ENCODE measurements at places on chromosomes 3 and 15.

- no peak for DNase-seq
Measured at GRCh38 chr15:55853134-55853533, 110.2 kb upstream of the PRTG start.

- DNase-seq: no peak
Measured at GRCh38 chr3:81152156-81152555, 609.3 kb downstream of the GBE1 start.

DNA sequence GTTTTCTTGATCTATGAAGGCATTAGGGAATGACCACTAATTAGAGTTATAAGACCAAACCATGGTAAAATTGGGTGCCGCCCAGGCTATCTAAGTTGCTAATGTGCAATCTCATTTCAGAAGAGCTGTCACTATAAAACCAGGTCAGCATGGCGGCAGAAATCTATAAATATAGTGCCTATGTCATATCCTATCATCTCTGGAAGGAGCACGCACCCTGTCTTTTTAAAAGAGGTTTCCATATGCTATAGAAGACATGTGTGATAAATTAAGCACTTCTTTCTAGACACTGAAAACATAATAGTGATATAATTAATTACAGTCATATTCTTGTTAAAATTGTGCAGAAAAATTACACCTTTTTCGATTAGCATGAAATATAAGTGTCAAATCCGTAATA lies 152.0 kb upstream of the MDFIC2 start:
- no peak for DNase-seq

- no peak for DNase-seq
Measured at GRCh38 chr15:42160136-42160535, 3.7 kb upstream of the PLA2G4F start.

GRCh38 chr15:45618813-45619212 lies 16.0 kb upstream of the SQOR start:
- no peak for DNase-seq

GRCh38 chr3:33008282-33008681 lies 56.8 kb downstream of the CCR4 start:
- DNase-seq: no peak

- no peak for DNase-seq
Measured at GRCh38 chr3:113496924-113497323, 18.0 kb downstream of the SPICE1 start.

DNA sequence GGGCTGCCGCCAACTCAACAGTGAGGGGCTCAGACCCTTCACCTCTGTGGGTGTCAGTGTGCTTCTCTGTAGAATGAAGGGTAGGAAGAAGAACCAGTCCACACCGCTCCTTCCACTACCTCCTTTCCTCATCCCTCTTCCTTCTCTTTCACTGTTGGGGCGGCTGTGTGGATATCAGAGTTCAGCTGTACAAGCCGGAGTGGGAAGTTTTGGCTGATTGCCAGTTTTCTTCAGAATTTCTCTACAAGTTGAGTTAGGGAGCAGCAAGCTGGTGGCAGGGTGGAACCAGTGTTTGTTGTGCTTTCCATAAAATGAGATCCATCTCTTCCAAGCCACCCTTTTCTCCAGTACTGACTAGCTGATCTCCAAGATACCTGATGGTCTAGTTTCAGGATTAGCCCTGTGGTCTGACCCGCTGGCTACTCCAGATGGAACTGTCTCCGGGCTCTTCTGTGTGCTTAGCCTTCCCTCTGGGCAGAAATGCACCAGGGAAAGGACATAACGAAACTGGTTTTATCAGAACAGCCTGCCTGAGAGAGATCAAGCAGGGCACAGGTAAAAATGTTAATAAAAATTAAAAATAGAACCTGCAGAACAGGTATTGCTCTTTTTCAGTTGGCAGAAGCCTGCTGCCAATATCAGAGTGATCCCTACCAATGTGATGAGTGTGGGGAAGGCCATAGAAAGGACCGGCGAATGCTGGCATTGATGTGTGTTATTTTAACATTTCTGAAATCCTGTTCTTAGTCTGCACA lies 169.9 kb upstream of the TSC22D2 start:
- DNase-seq: no peak

GRCh38 chr3:97241417-97241816 lies 427.0 kb downstream of the EPHA6 start:
- no peak for DNase-seq

DNA sequence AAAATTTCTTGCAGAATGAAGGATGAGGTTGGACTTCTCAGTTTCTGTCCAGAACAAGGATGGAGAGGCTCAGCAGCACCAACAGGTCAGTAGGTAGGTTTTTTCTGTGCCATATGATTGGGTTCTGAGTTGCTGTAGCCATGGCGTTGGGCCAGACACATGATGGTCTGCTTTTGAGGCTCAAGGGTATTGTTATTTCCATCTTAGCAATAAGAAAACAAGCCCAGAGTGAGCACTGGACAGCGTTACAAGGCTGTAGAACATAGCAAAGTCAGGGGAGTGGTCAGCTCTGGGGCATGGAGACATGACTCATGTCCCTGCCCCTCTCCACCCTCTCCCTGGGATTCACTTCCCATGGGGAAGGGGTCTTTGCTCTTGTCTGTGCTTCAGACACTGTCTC lies 137.6 kb upstream of the TOPAZ1 start:
- DNase-seq: no peak

- DNase-seq: no peak
Measured at GRCh38 chr15:70164910-70165715, 67.4 kb upstream of the TLE3 start.

DNA sequence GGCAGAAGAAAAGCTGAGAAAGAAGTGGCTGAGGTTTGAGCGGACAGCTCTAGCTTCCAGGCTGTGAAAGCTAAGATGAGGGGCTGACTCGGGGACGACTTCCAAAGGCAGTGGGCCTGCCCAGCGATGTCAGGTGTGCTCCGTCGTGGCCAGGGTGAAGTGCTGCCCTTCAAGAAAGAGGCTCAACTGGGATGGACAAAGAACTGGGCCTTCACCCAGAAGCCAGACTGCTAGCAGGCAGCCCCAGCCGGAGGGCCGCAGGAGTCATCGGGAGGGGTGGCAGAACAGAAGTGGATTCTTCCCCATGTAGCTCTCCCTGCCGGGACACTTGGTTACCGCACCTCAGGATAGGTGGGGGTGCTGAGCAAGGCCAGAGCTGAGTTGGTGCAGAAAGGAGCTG lies 13.1 kb upstream of the SEC13 start:
- DNase-seq: no peak

- DNase-seq: no peak
Measured at GRCh38 chr15:99148851-99149276, 44.0 kb downstream of the SYNM start.

GRCh38 chr3:194220901-194221326 lies 85.0 kb downstream of the HES1 start:
- DNase-seq: no peak

DNA sequence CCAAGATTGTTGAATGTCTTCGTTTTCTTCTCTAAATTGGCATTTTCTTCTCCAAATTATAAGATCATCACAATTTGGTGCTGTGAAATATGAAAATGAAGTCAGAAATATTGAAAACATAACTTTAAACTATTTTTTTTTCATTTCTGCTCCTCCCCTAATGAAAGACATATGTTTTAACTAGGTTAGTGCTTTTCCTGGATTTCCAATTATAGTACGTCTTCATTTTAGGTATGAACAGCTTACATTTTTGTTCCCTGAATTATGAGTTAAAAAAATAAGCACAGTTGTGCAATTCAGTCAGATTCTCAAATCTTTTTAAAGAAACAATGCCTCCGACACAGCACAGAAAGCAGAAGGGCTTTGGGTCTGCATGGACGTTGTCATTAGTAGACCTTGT lies 83.5 kb upstream of the CFAP20DC start:
- no peak for DNase-seq

DNA sequence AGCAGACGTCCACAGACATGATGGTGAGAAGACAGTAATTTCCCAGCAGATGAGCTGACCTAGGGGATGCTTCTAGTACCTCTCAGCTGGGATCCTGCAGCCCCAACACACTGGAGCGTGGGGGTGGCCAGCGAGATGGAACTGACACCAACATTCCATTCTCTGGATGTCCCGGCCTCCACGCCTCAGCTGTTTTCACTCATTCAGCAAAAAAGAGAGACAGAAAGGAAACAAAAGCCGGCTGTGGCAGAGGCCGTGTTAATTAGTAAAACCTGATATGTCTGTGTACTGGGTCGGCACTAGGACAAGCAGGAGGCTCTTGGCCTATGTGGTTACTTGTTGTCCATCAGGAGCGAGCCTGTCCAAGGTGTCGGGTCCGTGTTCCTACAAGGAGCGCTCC lies 82.6 kb upstream of the MYZAP start:
- DNase-seq: no peak

DNA sequence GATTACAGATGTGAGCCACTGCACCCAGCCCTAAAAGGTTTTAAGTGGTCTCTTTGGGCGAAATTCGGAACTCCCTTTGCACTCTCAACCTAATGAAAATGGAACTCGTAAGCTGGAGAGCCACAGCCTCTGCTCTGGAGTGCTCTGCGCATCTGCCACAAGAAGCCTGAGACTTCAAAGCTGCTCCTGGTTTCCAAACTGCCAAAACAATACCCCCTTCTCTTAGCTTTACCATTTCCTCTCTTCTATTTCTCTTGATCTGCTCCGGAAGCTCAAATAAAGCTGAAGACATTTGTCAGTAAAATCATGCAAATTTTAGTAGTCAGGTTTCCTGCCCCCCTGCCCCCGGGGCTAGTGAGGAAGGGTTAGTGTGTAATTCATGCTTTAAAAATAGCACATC lies 312.7 kb downstream of the MFSD1 start:
- no peak for DNase-seq

DNA sequence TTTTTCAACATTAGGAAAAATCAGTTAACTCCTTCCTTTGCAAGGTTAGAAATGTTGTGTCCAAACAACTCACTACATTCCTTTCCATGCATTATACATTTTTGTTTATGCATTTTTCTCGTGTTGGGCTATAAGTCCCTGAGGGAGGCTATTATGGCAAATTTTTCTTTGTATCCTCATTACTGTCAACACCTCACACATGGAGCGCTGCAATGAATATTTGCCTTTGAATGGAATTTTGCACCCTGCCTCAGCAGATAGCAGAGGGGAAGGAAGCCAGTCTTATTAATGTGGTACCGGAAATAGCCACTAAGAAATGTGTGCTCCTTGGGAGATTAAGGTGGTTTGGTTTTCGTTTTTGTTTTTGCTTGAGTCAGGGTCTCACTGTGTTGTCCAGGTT lies 134.7 kb downstream of the THSD4 start:
- no peak for DNase-seq

DNA sequence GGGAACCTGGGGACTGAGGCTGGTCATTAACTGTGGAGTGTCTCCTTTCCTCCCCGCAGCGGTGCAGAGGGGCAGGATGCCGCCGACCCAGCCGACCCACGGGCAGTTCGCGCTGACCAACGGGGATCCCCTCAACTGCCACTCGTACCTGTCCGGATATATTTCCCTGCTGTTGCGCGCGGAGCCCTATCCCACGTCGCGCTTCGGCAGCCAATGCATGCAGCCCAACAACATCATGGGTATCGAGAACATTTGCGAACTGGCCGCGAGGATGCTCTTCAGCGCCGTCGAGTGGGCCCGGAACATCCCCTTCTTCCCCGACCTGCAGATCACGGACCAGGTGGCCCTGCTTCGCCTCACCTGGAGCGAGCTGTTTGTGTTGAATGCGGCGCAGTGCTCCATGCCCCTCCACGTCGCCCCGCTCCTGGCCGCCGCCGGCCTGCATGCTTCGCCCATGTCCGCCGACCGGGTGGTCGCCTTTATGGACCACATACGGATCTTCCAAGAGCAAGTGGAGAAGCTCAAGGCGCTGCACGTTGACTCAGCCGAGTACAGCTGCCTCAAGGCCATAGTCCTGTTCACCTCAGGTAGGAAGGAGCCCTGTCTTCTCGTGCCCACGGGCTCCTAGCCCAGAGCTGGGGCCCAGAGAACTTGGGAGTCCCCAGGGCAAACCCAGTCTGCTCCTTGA lies 3.7 kb downstream of the NR2F2 start:
- peak; percentile 42 for DNase-seq

GRCh38 chr15:63473749-63473998 lies 30.7 kb upstream of the USP3 start:
- no peak for DNase-seq

All from mesothelial cell of epicardium (in vitro differentiated cells).